ENCODE measurements at places on chromosomes 16 and 17.
A peak's percentile ranks its signal among the peaks of the same experiment; 100 is the strongest.

DNA sequence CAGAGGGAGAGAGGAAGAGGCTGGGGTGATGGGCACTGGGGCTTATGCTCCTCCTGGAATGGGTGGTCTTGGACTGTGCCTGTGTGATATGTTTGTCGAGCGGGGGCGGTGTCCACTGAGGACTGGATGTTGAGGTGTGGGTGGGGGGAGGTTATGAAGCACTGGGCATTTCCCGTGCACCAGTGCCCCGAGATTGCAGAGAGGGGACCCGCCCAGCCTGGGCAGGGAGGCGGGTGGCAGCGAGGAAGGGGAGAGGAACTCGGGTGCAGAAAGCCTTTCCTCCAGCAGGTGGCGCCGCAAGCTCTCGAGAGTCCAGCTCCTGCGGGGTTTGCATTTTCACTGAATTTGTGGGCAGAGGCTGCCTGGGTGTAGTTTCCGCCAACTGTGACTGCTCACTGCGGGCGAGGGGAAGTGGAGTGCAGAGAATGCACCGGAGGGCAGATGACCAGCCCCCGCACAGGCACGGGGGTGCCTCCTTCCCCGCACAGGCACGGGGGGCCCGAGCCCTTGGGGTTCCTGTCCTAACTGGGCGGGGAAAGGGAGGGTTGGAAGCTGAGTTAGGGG is 190.6 kb downstream of the SEC14L1 start:
- DNase-seq: peak; percentile 98

- no peak for DNase-seq
Measured at GRCh38 chr17:32258383-32259140, 7.1 kb upstream of the RHBDL3 start.

GRCh38 chr17:3635474-3636153 is 436 bp downstream of the SHPK start:
- DNase-seq: no peak

DNA sequence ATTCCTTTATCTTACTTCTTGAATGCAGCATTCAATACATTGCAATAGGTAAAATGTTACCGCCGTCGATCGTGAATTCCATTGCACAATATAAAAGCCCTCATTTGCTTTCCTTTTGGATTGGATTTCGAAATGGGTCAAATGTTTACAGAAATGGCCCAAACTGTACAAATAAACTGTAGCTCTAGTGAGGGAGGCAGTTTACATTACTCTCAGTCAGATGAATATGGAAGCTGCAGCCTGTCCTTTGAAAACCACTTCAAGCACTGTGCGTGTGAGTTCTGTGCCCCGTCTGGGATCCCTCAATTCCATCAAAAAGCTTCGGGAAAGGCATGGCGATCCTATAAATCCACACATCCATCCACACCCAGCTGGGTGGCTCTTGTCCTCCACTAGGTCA is 258.6 kb upstream of the FOXF1 start:
- no peak for DNase-seq

DNA sequence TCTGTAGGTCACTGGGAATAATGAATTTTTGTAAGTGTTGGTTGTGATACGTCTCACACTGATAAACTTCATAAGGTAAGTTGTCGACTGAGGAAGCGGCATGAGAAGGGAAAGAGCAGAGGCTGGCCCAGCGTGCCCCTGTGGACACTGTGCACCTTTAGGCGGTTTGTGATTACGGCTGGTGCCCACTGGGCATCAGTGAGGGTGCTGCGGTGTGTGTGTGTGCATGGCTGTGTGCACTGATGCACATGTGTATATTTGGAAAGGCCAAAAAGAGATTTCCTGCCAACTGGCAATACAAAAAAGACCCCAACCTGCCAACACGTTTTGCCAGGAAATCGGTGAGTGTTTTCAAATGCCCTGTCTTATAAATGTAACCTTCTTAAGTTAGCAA is 11.9 kb downstream of the IRF8 start:
- no peak for DNase-seq

DNA sequence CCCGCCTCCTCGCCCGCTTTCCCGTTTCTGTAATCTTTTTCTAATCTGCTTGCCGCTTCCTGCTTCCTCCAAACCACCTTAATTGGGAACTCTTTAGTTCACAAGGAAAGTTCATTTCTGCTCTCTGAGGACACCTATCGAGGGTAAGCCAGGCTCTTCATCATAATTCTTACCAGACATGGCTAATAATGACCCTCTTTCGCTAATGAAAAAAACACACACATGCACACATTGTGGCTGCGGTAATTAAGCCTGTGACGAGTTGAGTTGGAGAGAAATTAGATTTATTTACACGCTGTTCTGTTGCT is 100.6 kb downstream of the ZNF423 start:
- no peak for DNase-seq

GRCh38 chr16:63080746-63081145 is 1044.5 kb upstream of the CDH8 start:
- no peak for DNase-seq

GRCh38 chr17:41614098-41614497 is 1.5 kb upstream of the KRT16 start:
- no peak for DNase-seq

- DNase-seq: no peak
Measured at GRCh38 chr16:62712566-62712965, 676.3 kb upstream of the CDH8 start.

DNA sequence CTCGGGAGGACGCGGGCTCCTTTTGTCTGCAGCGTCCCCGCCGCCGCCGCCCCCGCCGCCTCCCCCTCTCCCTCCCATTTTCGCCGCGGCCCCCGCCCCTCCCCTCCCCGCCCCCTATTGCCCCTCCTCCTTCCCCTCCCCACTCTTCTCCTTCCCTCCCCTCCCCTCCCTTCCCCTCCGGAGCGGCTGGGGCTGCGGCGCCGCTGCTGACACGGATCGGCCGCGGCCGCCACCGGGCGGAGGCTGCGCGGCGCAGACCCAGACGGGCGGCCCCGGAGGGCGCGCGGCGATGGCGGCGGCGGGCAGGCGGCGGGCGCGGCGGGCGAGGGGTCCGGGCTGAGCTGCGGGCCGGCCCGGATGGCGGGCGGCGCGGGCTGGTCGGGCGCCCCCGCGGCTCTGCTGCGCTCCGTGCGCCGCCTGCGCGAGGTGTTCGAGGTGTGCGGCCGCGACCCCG is at the start of gene RAB11FIP4:
Gene RAB11FIP4, plus strand, starts transcription at position 180 of the 454 bp plus-strand sequence. Its CDS starts 178 bp downstream, at position 358.
- no peak for DNase-seq

- no peak for DNase-seq
Measured at GRCh38 chr17:35766903-35767510, 6.3 kb downstream of the C17orf50 start.

DNA sequence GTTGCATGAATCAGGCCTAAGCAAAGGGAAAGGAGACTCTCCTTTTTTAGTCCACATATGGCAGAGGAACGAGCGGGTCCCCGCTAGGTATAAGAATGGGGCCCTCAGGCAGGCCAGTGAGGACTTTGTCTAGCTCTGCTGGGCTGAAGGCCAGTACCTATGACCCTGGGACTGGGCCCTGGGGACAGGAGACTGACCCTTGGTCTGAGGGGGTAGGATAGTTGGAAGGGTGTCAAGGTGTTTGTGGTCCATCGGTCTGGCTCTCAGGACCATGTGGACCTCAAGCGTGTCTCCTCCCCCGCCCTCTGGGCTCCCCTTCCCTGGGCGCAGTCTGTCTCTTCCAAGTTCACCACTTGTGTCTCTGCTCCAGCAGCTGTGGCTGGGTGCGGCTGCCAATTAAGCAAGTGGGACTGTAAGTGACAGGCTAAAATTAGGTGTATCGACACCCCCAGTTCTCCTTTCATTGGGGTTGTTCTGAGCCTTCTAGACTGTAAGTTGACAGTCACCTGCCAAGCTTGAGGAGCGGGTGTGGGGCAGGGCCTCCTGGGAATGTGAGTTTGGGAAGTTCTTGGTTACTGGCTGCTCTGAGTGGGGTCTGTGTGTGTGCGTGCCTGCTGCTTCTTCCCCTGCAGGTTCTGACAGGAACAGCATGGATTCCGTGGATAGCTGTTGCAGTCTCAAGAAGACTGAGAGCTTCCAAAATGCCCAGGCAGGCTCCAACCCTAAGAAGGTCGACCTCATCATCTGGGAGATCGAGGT is 24.5 kb downstream of the AKAP1 start:
- no peak for DNase-seq

- no peak for DNase-seq
Measured at GRCh38 chr17:66177048-66177447, 14.9 kb downstream of the CEP112 start.

DNA sequence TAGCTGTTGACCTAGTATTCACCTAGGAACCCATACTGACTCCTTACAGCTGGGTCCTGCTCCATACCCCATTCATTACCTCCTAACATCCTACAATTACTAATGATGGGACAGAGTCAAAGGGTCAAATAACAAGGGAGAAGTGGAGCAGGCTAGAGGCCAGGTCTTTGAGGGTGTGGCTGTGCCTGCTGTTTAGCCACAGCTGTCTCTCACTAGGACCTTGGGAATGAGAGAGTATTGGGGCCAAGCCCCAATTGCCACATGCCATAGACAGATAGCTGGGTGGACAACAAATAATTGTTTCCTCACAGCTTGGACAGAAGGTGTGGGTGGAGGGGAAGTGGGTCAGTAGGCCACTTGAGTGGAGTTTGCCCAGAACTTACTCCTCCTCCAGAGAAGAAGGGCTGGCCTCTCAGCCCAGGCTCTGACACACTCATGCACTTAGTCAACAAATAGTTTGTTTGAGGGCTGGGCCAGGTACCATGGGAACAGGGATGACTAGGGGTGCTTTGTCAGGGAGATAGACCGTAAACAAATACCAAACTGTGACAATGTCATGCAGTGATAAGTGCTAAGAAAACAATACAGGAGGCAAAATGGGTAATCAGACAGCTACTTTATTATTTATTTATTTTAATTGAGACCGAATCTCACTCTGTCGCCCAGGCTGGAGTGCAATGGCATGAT is 10.2 kb upstream of the CENPT start:
- no peak for DNase-seq

- DNase-seq: no peak
Measured at GRCh38 chr17:80920441-80920840, 71.2 kb upstream of the CHMP6 start.
